AG04449 (cell line): ENCODE measurements at places on chromosomes 3 and 15.

DNA sequence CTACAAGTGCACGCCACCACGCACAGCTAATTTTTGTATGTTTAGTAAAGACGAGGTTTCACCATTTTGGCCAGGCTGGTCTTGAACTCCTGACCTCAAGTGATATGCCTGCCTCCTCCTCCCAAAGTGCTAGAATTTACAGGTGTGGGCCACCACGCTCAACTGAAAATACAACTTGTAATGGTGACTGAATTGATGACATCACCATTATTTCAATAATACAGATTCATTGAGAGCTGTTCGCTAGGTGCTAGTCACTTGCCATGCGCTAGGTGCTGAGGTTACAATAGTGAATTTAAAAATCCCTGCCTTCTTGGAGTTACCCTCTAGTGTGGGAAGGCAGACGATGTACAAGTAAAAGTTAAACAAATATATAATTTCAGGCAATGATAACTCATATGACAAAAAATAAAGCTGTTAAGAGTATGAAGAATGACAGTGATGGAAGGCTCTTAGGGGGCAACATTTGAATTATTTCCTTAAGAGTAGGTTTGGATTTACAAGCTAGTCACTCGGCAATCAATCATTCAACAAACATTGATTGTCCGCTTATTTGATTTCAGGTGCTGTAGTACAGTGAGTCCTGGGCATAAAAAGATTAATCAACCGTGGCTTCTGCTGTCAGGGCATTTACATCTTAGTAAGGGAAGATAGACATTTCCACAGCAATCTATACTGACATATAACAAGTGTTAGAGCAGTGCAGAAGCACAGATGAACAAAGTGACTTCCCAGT, 9.1 kb upstream of the PPARG start:
- no peak for DNase-seq

- no peak for DNase-seq
Observed at GRCh38 chr15:39144613-39145499, 436.0 kb upstream of the THBS1 start.

- no peak for DNase-seq
Observed at GRCh38 chr15:101342056-101342455, 47.0 kb upstream of the SNRPA1 start.

DNA sequence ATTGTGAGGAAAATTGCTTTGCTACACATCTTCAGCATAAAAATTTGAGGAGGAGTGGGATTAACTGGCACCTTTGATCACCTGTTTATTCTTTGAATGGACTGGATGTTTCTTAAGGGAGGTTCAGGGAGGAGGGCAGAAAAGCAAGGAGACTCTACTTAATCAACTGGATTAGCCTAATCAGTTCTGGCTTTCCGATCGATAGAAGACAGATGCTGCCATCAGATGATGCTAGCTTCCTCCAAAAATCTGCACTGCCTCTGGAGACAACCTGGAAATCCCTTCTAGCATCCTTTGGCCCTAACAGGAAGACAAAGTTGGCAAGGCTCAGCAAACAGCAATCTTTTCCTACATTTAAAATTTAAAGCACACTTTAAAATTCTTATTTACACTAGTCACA, 197.8 kb downstream of the EBLN2 start:
- no peak for DNase-seq

DNA sequence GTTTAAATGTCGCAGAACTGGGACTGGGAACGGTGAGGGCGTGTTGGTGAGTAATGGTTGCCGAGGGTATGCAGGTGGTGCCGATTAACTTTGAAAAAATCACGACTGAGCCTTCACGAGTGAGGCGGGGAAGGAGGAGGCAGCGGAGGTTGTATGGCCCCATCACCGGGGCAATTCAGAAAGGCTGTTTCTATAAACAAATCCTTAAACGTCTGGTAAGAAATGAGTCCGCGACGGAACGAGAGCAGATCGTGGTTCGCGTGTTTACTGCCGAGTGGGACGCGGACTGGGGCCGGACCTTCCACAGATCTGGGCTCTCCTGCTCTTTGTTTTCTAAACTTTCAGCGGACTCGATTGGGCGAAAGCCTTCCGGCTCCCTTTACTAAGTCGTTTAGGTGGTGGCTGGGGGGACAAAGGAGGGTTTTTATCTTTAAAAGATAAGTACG, 2.7 kb downstream of the IGF1R start:
- DNase-seq, result no peak

- DNase-seq, result no peak
Observed at GRCh38 chr3:40229386-40229785, 80.1 kb upstream of the EIF1B start.

DNA sequence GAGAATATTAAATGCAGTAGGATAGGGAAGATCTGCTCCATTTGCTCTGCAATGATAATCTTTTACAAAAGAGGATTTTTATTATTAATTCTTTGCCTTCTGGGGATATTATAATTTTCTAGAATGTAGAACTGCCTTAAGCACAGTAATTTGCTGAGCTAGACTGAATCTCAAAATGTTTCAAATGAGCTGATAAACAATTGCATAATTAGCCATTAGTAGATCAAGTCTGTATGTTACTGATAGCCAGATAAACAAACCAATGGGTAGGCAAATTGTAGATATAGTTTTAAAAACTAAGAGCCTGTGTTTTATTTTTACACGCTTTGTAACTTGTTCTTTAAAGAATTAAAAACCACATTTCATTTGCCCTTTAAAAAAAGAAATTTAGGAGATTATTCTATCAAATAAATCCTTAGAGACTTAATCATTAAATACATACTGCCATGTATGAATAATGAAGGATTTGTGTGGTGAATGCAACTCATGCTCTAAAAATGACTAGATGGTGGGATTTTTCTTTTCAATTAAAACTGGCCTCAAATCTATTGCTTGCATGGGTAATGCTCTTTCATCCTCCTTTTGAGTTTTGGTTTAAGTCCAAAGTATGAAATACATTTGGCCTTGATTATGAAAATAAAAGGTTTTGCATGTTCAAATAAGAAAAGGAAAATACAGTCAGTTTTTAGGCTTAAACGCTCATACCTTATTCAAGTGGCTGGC, 32.6 kb upstream of the NANOGP8 start:
- DNase-seq, result no peak

- no peak for DNase-seq
Observed at GRCh38 chr3:188964957-188965356, 206.8 kb upstream of the TPRG1 start.

- no peak for DNase-seq
Observed at GRCh38 chr15:69719527-69720240, 267.1 kb downstream of the RPLP1 start.
